ENCODE measurements at places on chromosomes 5 and 9.
A peak's percentile ranks its signal among the peaks of the same experiment; 100 is the strongest.

DNA sequence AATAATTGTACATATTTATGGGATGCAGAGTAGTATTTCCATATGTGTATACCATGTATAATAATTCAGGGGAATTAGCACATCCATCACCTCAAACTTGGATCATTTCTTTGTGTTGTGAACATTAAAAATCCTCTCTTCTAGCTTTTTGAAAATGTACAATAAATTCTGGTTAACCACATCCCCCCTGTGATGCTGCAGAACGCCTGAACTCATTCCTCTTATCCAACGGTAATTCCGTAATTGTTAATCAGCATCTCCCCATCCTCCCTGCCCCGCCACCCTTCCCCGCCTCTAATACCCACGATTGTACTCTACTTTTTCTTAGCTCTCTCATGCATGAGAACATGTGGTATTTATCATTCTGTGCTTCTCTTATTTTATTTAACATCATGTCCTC is 127.7 kb upstream of the ANKRD55 start:
- DNase-seq, result no peak

GRCh38 chr9:33446240-33446945 is 1.0 kb downstream of the AQP3 start:
- DNase-seq, result peak; percentile 68

DNA sequence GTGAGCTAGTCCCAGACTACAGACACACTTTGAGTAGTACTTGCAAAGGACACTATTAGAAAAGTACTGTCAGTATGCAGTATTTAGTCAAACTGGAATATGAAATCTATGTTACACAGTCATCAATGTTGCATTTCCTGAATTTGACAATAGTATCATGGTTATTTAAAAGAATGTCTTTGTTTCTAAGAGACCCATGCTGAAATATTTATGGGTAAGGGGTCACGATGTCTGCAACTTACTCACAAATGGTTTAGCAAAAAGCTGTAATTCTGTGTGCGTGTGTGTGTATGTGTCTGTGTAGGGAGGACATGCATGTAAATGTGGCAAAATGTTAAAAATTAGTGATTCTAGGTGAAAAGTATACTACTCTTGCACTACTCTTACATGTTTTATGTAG is 105.6 kb downstream of the GOLPH3 start:
- DNase-seq, result no peak

DNA sequence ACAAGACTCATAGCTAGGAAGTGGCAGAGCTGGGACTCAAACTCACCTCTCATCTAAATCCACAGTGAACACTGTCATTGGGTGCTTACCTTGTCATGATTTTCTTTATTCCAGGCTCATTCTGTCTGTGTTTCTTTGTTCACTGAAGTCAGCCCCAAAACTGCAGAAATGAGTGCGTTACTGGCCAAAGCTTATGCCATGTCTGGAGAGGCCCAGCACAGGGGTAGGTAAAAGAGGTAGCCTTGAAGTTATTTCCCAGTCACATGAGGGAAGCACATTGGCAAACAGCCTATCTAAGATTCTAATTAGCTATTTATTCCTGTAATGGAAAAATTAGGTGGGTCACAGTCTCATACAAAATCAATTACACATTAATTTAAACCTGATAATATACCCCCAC is 29.8 kb downstream of the TTC23L start:
- no peak for DNase-seq

DNA sequence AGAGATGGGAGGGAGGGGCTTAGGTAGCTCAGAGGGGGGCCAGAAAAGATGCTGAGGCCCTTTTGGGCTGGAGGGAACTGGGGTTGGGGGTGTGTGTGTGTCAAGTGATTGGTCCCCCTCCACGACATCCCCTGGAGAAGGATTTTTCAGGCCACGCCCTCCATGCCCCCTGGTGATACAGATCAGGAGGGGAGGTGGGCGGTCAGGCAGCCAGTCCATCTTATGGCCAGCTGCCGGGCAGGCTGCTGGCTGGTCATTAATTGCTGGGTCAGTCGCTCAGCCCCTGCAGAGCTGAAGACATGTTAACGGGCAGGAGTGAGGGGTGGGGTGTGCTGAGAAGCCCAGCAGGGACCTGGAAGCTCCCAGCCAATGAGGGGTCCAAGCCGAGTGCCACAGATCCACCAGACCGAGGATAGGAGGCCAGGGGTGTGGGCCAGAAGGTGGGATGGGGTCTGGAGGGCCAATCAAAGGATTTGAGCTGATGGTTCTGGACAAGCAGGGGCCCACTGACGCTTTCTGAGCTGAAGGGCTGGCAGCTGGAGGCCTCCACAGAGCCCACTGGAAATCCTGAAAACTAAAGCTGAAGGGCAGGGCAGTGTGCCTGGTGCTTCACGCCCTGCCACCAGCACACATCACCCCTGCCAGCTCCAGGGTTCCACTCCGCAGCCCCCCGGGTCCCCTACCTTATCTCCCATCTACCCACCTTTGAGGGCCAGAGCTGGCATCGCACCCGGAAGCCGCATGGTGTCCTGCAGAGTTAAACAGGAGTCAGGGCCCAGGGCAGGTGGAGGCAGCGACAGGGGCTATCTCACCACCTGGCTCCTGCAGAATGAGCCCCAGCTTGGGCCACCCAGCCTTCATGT is 19.1 kb downstream of the PDGFRB start:
- DNase-seq, result no peak

DNA sequence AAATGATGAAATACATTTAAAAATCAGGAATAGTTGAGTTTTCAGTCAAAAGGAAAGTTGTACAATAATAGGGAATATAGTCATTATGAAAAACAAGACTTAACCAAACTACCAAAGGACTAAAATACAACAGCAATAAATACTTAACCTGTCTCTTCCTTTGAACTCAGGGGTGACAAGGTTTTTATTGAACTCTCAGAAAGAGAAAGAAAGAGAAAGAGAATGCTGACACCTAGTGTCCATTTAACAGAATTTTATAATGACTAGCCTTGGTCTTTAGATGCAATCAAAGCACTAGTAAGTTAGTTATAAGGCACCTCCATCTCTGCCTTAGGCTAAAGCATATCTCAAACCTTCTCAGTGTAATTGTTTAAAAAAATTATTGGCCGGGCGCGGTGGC is 47.5 kb downstream of the UIMC1 start:
- peak; percentile 9 for DNase-seq

DNA sequence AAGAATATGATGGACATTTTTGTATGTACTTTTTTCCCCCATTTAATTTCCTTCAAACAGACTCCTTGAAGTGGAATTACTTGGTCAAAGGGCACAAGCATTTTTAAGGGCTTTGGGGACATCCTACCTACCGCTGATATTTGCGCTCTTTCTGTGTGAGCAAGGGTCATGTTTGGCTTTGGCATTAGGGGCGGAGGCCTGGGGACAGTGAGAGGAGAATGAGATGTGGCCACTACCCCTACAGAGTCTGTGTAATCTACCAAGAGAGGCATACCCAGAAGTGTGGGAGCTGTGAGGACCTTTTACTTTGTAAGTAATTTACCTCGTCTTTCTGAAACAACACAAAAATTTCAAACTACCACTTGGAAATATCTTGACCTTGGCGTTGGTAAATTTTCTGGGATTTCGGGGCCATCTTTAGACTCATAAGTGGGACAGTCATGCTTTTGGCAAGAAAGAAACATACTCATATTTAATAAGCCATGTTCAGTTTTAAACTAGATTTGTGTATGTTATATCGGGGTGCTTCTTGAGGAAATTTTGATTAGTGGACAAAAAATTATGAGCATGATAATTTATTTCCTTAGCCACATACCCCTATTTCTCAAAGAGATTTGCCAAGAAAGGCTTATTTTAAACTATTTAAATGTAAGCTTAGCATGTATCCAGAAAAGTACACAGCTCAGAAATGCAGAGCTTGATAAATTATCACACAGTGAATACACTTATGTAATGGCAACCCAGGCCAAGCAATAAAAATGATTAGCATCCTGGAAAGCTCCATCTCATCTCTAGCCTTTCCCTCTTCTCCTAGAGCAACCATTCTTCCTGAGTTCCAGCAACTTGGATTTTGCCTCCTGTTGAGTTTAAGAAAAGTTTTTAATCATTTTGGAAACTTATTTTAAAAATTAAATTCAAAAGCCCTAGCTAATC is 63.6 kb downstream of the ARHGAP26 start:
- no peak for DNase-seq

DNA sequence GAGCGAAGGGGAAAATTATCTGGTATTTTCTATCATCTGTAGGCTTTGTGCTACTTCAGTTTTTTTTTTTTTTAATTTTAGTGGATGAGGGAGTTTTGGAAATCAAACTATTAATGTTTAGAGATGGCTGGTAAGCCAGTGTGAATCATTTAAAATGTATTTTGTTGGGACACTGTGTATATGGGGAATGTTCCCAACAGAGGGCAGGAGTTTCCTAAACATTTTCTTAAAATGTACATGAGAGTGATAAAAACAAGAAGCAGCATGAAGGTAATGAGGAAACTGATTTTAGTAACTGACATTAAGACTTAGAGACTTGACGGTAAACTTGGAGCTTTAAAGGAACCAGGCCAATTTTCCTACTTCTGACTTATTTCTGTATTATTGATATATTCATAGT is 68.2 kb upstream of the ITGA2 start:
- DNase-seq, result no peak

GRCh38 chr5:60494144-60494543 is 205.8 kb downstream of the DEPDC1B start:
- no peak for DNase-seq
